ENCODE measurements at places on chromosomes 12 and 14. TPM values are rescaled to one million over a fixed set of nuclear protein-coding genes. Genes with fewer than 3 reads are reported as not detected.

Gene FOXN4
- total RNA-seq, result not detected

Gene FGF6
- 0.74 TPM for total RNA-seq

Gene LRRIQ1
- 0.79 TPM for total RNA-seq

Gene MGP
- 487 TPM for total RNA-seq

Gene HNRNPA1
- 375 TPM for total RNA-seq

- DNase-seq, result no peak
Measured at GRCh38 chr14:89430391-89431236, 13.6 kb upstream of the FOXN3 start.

GRCh38 chr12:24537083-24537860, 411.6 kb downstream of the BCAT1 start:
- no peak for DNase-seq

GRCh38 chr12:14540801-14541462, 26.8 kb downstream of the PLBD1 start:
- DNase-seq, result no peak

GRCh38 chr12:54352891-54353874, 11.1 kb downstream of the GPR84 start:
- DNase-seq, result no peak

- DNase-seq, result no peak
Measured at GRCh38 chr12:64691227-64691794, 67.9 kb downstream of the GNS start.

GRCh38 chr12:52630008-52630500, 11.7 kb upstream of the KRT73 start:
- DNase-seq, result no peak
